ENCODE measurements at places on chromosomes 11 and 22. TPM values are rescaled to one million over a fixed set of nuclear protein-coding genes. Genes with fewer than 3 reads are reported as not detected.

DNA sequence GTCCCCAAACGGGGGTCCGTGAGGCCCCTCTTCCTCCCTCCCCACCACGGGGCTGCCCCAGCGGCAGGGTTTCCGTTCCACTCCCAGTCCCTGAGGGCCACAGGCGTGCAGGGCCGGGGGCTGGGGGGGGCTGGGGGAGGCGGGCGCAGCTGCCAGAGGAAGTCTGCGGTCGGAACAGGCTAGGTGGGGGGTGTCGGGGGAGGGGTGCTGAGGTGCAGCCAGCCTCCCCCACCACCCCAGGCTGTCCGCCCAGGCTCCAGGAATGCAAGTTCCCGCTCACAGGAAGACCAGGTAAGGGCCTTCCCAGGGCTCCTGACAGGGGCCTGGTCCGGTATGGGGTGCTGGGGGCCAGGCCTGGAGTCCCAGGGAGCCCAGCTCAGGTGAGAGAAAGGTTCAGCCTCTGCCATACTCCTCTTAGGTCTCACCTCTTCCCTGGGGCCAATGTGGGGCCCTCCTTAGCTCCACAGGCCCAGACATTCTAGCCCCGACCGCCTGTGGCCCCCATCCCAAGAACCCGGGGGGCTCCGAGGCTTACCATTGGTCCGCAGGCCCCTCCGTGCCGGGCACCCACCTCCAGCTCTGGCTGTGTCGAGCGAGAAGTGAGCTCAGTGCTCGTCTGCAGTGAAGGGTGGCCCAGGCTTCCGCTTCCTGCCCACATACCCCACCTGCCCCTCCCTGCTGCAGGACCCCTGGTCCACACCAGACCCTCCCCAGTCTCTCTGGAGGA, at the start of gene PTPRCAP:
Gene PTPRCAP, minus strand, starts transcription at position 601 of the 727 bp plus-strand sequence. Its CDS starts 63 bp downstream, at position 538.
- DNase-seq, result no peak
- peak within 1 kb of the TSS; percentile 40 for H3K4me3 ChIP-seq
- H3K4me1 ChIP-seq, result peaks cover 9% of the 10 kb centered on the region
- H3K36me3 ChIP-seq, result peaks cover 53% of the 10 kb centered on the region

Gene ANO9
- total RNA-seq, result 22.4 TPM

DNA sequence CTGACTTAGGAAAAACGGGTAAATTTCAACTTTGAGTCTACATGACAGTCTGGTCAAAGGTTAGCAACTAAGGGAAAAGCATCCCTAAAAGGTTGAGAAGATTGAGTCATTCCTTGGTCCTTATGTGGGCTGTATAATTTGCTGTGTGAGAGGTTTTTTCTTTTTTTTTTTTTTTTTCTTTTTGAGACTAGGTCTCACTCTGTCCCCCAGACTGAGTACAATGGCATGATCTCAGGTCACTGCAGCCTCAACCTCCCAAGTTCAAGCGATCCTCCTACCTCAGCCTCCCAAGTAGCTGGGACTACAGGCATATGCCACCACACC, 101.4 kb downstream of the MRTFA start:
- H3K4me3 ChIP-seq, result no peak overlapping the region
- no peak for DNase-seq
- H3K4me1 ChIP-seq, result peaks cover 43% of the 10 kb centered on the region

DNA sequence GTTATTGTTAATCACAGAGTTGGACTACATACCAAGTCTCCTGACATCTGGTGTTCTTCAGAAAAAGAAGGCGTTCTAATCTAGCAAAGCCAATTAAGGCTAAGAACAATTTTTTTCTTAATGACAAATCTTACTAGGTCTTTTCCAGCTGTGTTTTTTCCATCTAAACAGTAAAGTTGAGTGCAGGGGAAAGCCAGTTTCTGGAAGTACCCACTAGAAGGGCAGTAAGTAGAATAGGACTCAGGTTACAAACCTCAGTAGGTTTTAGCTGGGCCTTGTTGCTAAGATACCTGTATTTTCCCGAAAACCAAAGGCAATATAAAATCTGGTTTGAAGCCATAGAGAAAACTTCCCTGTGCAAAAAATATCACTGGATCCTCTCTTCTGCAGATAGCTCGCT, 351.9 kb downstream of the ETS1 start:
- no peaks in the 10 kb centered on the region for H3K36me3 ChIP-seq
- no peak overlapping the region for H3K4me3 ChIP-seq
- peak overlapping the region; percentile 24 for H3K27ac ChIP-seq
- H3K27me3 ChIP-seq, result no peaks in the 10 kb centered on the region
- H3K4me1 ChIP-seq, result no peaks in the 10 kb centered on the region
- no peak for DNase-seq

DNA sequence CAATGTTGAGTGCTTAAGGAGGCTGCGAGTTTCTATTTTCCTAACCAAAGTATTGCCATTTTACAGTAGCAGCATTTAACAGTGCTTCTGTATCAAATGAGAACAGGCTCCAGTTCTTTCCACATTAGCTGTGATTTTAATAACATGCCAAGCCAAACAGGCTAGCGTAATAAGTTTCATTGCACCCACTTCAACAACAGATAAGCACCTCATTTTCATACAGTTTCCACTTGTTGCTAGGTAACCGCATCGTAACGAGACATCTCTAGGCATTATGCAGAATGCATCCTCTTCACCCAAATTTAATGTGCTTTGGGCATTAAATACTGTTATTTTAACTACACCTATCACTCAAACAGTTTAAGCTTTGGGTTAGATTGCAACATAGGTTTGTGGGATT, 79.0 kb downstream of the CADM1 start:
- H3K4me1 ChIP-seq, result no peaks in the 10 kb centered on the region
- no peak overlapping the region for H3K4me3 ChIP-seq
- no peak for DNase-seq
- H3K27me3 ChIP-seq, result no peaks in the 10 kb centered on the region
- no peak overlapping the region for H3K27ac ChIP-seq
- H3K36me3 ChIP-seq, result no peaks in the 10 kb centered on the region

DNA sequence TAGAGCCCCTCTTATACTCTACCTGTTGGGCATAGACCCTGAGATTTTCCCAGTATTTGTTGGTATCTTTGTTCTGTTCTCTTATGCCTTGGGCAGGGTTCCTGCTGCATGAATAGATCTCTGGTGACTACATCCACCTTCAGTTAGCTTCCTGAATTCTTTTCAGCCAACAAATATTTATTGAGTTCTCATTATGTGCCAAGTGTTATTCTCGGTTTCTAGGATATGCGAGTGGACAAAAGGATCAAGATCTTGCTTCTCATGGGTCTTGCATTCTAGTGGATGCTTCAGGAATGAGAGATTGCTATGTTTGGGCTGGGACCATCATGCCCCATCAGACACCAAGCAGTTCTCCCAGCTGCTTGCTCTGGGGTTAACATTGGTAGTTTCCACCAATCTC, 340.0 kb downstream of the METTL15 start:
- no peak for DNase-seq
- no peak overlapping the region for H3K27ac ChIP-seq
- H3K4me3 ChIP-seq, result no peak overlapping the region
- H3K27me3 ChIP-seq, result no peaks in the 10 kb centered on the region

DNA sequence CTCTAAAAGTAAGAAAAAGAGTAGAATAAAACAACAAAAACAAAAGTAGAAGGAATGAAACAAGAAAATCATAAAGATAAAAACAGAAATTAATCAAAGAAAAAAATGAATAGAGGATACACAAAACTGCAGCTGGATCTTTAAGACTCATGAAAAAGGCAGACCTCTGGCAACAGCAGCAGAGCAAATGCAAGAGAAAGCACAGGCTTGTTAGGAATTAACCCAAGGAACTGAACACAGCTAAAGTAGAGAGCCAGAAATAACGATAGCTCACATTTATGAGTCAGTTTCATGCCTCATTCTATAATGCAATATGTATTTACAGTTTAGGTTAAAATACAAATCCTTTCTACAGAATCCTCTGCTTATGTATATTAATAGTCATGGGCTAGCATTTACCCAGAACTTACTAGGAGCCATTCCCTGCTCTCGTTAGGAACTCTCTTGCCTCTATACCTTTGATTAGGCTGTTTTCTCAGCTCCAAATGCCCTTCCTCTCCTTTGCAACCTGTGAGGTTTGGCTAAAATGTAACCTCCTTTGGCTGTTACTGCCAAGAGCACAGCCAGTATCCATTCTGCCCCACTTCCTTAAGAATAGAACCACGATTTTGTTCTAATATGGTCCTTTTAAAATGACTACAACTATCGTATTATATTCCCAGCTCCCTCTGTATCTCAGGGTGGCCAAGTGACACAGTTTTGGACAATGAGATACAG, 38.3 kb upstream of the NFAM1 start:
- no peak overlapping the region for H3K27ac ChIP-seq
- no peaks in the 10 kb centered on the region for H3K4me1 ChIP-seq
- no peaks in the 10 kb centered on the region for H3K36me3 ChIP-seq
- no peaks in the 10 kb centered on the region for H3K27me3 ChIP-seq
- H3K4me3 ChIP-seq, result no peak overlapping the region

Gene EXPH5
- total RNA-seq, result 30.8 TPM

Gene HTR3A
- not detected for total RNA-seq

GRCh38 chr11:45141631-45142030, 4.8 kb upstream of the PRDM11 start:
- no peak for DNase-seq
- no peaks in the 10 kb centered on the region for H3K36me3 ChIP-seq
- no peaks in the 10 kb centered on the region for H3K27me3 ChIP-seq

DNA sequence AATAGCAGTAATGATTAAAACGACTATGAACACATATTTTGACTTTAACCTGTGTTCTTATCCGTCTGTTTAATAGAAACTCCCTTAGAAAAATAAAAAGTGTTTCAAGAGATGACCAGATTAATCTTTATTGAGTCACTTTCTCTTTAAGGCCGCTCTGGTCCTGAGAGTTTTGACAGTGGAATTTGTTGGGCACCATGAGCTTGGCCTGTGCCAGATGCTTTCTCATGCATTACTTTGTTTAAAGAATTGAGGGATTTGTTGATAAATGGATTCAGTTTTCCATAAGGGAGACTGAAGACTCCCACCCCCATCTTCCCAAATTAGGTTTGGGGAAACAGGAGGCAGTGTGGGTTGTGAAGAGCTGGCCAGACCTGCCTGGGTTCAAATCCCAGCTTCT, 53.2 kb upstream of the ALX4 start:
- H3K27me3 ChIP-seq, result peaks cover 5% of the 10 kb centered on the region
- H3K36me3 ChIP-seq, result no peaks in the 10 kb centered on the region
- H3K4me3 ChIP-seq, result no peak overlapping the region
- no peak overlapping the region for H3K27ac ChIP-seq

Gene SHANK3
- total RNA-seq, result 59.9 TPM

DNA sequence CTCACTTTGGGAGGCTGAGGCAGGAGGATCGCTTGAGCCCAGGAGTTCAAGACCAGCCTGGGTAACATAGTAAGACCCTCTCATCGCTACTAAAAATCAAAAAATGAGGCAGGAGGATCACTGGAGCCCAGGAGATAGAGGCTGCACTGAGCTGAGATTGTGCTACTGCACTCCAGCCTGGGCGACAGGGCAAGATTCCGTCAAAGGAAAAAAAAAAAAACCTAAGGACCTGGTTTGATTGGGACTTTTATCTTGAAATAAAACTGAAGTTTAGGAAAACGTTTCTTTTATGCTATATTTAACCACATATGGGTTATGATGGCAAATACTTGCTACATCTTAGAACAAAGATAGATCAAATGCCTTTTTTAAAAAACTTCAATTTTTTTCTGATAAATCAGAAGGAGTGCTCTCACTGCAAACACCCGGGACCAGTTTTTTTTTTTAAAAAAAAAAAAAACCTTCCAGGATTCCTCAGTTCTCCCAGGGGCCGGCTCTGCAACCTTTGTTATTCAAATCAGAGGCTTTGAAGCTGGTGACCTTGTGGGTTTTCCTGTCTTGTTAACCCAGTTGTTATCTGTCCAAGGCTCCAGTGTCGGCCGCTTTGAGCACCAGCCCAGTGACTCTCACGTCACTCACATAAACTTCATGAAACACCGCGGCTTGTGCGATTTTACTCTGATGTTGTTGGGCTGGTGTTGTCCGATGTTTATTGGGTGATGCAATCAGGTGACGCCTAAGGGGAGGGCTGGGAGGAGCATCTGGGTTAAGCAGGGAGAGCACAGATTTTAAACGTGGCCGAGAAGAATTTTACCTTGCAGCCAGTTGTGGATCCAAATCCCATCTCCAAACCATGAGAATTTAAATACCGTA, 24.7 kb upstream of the SLC22A12 start:
- no peaks in the 10 kb centered on the region for H3K36me3 ChIP-seq
- H3K27ac ChIP-seq, result no peak overlapping the region
- no peaks in the 10 kb centered on the region for H3K4me1 ChIP-seq
- DNase-seq, result peak; percentile 64
- H3K27me3 ChIP-seq, result no peaks in the 10 kb centered on the region

- no peak for DNase-seq
- H3K27me3 ChIP-seq, result peaks cover 23% of the 10 kb centered on the region
- no peak overlapping the region for H3K4me3 ChIP-seq
- no peak overlapping the region for H3K27ac ChIP-seq
- H3K36me3 ChIP-seq, result no peaks in the 10 kb centered on the region
Observed at GRCh38 chr22:22884010-22884887, 3.4 kb upstream of the IGLL5 start.

- H3K27me3 ChIP-seq, result no peaks in the 10 kb centered on the region
- H3K4me1 ChIP-seq, result peaks cover 4% of the 10 kb centered on the region
- DNase-seq, result no peak
- H3K36me3 ChIP-seq, result peaks cover 7% of the 10 kb centered on the region
Observed at GRCh38 chr11:6630632-6631291, 11.5 kb upstream of the TPP1 start.

Gene CCDC81
- 0.38 TPM for total RNA-seq

Gene PKP3
- 40.4 TPM for total RNA-seq

Gene EMID1
- total RNA-seq, result 15.2 TPM

GRCh38 chr11:12306830-12307229, 70.5 kb upstream of the PARVA start:
- no peak overlapping the region for H3K4me3 ChIP-seq
- no peaks in the 10 kb centered on the region for H3K27me3 ChIP-seq
- DNase-seq, result no peak

Gene SLC6A5
- total RNA-seq, result not detected

DNA sequence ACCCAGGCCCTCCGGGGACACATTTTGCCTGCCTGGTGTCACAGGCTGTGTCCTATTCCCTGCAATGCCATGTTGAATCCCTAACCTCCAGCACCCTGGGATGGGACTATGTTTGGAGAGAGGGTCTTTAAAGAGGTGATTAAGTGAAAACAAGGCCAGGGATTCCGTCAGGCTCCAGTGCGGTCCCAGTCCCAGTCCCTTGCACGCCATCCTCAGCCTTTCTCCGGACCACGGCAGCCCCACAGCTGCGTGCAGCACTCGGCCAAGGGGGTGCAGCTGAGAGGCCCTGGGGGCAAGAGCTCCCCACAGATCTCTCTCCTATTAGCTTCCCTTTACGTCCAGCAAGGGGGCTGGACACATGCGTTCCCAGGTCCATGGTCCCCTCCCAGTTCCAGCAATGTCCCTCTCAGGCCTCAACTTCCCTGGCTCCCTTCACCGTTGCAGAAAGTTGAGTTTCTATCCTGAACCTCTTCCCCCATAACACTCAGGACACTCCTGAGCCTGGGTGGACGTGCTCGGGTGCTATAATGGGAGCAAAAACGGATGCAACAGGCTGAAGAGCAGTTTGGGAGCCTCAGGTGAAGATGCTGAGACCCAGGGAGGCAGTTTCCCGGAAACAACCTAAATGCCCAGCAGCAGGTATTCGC, 1422.7 kb downstream of the BRD1 start:
- no peak for DNase-seq
- H3K4me3 ChIP-seq, result no peak overlapping the region
- no peaks in the 10 kb centered on the region for H3K27me3 ChIP-seq
- no peaks in the 10 kb centered on the region for H3K4me1 ChIP-seq
